ENCODE measurements at places on chromosomes 7 and 10.
A peak's percentile ranks its signal among the peaks of the same experiment; 100 is the strongest.

DNA sequence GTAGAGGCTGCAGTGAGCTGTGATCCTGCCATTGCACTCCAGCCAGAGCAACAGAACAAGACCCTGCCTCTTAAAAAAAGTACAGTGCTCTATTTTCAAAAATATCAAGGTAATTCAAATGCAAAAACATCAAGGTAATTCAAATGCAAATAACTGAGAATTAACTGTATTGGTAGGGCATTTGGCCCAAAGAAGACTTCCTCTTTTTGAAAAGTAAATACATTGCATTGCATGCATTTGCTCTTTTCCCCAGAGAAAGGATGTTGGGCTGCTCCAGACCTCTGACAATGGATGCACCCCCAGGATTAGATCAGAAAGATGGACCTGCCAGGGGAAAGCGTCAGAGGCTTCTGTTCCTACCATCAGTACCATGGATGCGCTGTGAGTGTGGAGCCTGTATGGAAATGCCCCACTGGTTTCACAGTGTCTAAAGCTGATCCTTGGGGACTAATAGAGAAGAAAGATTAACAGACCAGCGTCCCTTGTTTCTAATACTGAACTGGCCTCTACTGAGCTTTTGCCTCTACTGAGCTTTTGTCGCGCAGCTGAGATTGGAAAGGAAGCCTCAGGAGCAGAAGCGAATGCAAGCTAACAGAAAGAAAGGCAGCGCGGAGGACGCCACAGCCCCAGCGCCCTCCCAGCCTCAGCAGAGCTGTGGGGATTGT lies 93.5 kb upstream of the LYZL2 start:
- no peak for DNase-seq

DNA sequence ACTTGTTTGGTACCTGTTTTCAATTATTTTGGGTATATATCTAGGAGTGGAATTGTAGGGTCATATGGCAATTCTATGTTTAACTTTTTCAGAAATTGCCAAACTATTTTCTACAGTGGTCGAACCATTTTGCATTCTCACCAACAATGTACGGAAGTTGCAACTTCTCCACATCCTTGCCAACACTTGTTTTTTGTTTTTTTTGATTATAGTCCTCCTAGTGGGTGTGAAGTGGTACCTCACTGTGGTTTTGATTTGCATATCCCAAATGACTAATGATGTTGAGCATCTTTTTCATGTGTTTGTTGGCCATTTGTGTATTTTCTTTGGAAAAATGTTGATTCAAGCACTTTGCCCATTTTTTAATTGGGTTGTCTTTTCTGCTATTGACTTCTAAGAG lies 122.1 kb downstream of the RPS24 start:
- DNase-seq: no peak

GRCh38 chr7:47818796-47819606 lies 129.3 kb downstream of the PKD1L1 start:
- DNase-seq: peak; percentile 68

DNA sequence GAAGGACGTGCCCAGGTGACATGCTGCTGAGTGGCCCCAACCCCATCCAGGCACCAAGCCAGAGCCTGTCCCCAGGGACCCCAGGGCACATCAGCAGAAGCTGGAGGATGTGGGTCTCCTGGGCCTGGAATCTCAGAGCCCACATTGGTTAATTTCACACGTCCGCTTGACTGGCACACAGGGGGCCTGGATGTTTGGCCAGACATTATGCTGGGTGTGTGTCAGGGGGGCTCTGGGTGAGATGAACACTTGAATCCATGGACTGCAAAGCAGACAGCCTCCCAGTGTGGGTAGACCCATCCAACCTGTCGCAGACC lies 79.1 kb upstream of the RET start:
- DNase-seq: no peak

DNA sequence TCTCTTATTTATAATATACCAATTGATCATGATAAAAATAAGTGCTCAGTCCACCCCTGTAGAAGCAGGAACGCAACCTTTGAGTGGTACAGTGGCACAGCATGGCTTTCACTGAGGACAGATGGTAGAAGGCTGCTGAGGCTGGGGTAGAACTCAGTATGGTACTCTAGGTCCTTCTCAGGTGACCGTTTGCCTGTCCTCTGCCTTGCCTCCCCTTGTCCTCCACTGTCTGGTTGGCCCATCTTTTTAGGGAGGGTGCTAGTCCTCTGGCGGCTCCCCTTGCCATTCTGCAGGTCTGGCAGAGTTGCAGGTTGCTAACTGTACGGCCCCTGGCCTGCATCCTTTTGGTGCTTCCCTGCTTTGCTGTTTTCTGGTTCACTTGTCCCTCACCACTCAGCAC lies 27.3 kb downstream of the SLC18A2 start:
- no peak for DNase-seq

DNA sequence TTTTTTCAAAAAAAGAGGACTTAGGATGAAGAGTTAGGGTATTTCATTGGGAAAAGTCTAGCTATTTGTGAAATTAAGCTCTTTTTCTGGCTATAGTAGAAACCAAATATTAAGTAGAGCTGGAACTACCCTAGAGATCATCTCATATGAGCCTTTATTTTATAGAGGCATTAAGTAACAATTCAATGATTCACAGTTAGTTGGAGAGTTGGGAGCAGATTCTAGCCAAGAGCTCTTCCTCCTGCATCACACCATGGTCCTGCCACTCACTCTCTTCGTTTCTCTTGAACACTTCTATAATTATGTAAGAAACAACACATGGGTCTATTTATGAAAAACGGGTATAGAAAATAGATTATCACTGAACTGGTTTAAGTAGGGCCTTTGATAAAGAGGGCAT lies 76.1 kb upstream of the ANK3 start:
- peak; percentile 10 for DNase-seq

DNA sequence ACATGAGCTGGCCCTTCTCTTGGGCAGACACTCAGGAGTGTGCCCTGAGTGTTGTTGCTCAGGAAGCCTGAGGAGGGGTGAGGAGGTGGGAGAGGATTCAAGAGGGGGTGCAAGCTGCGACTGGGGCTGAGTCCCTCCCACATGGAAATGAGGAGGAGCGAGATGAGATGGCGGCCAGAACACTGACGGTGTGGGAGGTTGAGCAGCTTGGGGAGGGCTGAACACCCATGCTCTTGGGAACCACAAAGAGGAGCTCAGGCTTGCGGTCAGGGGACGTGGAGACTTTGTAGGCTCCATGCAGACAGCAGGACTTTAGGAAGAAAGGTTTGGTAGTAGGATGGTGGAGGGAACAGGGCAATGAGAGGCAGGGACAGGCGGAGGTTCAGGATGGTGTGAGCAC lies 163.2 kb upstream of the SHH start:
- no peak for DNase-seq
